ENCODE measurements at places on chromosomes 2 and 18.

GRCh38 chr2:20061476-20061875 lies 10.0 kb upstream of the LAPTM4A start:
- DNase-seq: no peak

DNA sequence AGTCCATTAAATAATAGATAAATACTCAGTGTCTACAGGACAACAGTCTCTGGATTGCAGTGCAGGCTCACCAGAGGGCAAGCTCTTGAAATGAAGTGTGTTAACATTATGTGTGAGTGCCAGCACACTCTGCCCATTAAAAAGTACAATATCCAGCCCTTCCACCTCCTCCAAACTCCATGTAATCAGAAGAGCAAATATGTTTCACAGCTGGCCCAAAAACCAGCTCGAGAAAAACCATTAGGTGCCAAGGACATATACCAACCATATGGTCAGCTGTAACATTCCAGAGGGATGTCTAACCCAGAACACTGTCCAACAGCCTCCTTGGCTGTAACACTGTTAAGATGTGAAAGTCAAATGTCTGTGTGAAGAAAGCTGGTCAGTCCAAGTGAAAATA lies 112.2 kb downstream of the ZNF385B start:
- DNase-seq: no peak

- DNase-seq: peak; percentile 59
Measured at GRCh38 chr18:57051657-57052044, 95.2 kb upstream of the BOD1L2 start.

DNA sequence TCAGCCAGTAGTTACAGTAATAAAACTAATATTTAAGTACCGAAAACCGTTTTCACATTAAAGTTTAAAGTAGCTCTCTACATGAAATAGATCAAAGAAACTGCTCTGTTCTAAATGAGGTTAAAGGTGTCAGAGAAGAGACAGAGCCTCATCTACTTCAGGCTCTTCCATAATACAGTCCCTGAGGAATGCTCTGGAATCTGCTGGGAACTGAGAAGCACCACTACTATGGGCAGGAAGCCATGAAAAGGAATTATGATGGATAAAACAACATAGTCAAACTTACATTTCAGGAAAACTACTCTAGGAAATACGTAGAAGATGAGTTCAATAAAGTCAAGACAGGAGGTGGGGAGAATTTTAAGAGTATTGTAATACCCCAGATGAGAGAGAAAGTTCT lies 60.0 kb downstream of the ROCK1 start:
- DNase-seq: no peak

- DNase-seq: no peak
Measured at GRCh38 chr2:239959059-239959971, 65.8 kb downstream of the NDUFA10 start.

GRCh38 chr2:101387151-101387834 lies at the start of gene CREG2:
Gene CREG2 (minus strand): TSS chr2:101387503. CDS start chr2:101387457, 46 bp downstream.
- DNase-seq: peak; percentile 86

DNA sequence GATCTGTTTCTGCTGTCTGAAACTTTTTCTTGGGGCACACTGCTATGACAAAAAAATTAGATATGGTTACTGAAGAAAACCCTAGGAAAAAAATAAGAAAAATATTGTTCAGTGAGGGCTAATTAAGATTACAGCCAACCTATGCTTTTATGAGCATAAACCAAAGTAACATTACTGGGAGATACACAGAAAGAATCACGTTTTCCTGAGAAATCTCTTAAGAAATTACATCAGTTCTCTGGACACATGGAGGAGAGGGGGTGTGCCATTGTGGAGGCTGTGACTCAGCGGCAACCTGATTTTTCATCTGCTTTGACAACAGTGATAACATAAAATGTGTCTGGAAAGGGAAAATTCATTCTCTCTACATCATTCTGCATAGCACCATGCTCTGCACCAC lies 13.4 kb upstream of the NMI start:
- no peak for DNase-seq

DNA sequence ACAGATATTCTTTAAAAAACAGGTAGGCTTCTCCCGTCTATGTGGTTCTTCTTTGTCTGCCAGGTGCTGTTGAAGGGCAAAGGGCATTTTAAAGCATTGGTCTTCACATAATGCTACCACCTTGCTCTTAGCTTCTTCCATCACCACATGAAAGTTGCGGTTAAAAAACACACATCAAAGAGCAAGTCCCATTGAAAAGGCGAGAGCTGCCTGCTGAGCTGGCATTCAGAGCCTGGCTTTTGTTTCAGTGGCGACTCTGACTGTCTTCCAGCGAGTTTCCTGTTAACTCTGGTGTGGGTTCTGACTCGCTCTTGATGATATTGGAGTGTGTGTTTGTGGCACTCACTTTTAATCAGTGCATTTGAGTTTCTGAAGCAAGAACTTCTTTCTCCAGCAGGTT lies 624.9 kb upstream of the FANCL start:
- DNase-seq: no peak

DNA sequence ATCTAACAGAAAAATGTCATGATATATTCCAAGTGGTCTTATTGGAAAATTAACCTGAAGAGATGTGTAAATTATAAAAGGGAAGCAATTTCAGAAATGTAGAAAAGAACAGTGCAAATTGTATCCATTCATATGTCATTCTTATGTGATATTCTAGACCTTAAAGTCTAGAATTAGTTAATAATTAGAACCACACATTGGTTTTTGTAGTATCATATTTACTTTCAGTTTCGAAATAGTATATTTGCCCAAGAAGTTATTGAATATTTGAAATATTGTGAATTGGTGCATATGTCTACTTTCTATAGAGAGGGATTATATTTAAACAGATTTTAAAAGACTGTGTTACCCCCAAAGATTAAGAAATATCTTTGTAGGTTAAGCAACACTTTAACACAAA lies 1348.6 kb upstream of the ACVR2A start:
- DNase-seq: no peak

DNA sequence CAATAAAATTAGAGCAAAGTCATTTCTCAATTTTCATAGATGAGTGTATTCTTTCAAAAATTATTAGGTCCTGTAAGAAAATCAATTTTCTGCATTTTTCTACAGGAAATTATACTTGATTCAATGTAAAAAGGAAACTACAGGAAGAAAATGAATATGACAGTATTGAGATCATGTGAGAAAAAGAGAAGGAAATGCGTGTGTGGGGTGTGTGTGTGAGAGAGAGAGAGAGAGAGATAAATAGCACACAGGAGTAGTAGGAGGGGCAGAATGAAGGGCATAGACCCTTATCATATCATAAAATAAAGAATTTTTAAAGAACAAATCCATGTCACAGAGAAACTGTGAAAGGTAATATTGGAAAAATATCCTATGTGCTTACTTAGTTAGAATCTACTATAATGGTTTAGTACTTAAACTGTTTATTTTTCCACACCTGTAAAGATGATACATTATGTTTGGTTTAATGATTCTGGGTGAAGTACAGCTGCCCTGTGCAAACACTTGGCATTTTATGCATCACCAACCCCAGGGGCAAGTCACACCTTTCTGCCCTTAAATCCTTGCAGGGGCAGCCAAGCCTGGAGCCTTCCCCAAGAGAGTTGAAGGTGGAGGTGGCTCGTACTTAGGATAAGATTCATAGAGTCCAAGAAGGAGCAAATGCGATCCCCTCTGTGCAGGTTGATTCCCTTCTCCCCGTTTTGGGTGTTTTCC lies 276.4 kb downstream of the TGIF1 start:
- no peak for DNase-seq

GRCh38 chr2:9952286-9952737 lies 819 bp downstream of the GRHL1 start:
- no peak for DNase-seq

DNA sequence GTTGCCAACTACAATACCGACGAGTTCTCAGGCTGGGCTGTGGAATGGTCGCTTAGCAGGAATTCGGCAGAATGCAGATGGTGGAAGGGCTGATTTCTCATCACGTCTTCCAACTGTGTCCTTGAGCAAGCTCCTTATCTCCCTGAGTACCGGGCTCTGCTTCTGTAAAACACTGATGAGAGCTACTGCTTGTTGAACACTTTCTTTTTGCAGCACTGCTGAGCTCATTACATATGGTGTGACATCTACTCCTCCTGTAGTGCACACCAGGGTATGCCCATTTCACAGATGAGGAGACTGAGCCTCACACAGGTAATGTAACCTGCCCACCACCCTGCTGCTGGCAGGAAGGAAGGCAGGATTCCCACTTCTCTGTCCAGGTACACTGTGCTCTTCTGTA lies 8.3 kb downstream of the IL1R2 start:
- no peak for DNase-seq

GRCh38 chr2:160256507-160256906 lies 56.4 kb upstream of the ITGB6 start:
- no peak for DNase-seq

DNA sequence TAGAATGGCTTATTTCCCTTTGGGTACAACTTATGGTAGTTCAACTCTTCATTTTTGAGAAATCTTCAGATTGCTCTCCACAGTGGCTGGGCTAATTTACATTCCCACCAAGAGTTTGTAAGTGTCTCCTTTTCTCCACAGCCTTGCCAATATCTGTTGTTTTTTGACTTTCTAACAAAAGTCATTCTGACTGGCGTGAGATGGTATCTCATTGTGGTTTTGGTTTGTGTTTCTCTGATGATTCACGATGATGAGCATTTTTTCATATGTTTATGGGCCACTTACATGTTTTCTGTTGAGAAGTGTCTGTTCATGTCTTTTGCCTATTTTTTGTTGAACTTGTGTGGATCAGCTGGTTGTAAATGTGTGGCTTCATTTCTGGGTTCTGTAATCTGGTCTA lies 871.0 kb downstream of the EPHA4 start:
- no peak for DNase-seq

GRCh38 chr2:211837706-211838105 lies 700.9 kb downstream of the ERBB4 start:
- DNase-seq: no peak

GRCh38 chr18:48872234-48873145 lies 78.3 kb downstream of the SMAD7 start:
- no peak for DNase-seq

- no peak for DNase-seq
Measured at GRCh38 chr2:38627391-38627790, 24.7 kb upstream of the HNRNPLL start.

DNA sequence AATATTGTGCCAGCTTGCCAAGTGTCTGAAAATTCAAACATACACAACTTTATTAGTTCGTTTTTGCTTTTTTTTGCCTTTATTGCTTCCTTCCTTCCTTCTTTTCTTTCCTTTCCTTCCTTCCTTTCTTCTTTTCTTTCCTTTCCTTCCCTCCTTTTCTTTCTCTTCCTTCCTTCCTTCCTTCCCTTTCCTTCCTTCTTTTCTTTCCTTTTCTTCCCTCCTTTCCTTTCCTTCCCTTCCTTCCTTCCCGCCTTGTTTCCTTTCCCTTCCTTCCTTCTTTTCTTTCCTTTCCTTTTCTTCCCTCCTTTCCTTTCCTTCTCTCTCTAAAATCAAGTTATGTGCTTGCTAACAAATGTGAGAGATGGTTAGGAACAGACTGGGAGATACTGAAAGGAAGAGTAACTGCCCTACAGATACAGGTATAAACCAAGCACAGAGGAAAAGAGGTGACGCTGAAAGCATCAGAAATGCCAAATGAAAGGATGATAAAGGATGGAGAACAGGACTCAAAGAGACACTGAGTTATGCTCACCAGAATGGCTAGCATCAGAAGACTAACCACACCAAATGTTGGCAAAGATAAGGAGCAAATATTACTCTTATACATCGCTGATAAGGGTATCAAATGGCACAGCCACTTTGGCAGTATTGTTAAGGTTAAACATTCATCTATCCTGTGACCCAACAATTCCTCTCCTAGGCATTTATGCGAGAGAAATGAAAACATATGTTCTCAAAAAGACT lies 151.6 kb downstream of the MREG start:
- DNase-seq: no peak

DNA sequence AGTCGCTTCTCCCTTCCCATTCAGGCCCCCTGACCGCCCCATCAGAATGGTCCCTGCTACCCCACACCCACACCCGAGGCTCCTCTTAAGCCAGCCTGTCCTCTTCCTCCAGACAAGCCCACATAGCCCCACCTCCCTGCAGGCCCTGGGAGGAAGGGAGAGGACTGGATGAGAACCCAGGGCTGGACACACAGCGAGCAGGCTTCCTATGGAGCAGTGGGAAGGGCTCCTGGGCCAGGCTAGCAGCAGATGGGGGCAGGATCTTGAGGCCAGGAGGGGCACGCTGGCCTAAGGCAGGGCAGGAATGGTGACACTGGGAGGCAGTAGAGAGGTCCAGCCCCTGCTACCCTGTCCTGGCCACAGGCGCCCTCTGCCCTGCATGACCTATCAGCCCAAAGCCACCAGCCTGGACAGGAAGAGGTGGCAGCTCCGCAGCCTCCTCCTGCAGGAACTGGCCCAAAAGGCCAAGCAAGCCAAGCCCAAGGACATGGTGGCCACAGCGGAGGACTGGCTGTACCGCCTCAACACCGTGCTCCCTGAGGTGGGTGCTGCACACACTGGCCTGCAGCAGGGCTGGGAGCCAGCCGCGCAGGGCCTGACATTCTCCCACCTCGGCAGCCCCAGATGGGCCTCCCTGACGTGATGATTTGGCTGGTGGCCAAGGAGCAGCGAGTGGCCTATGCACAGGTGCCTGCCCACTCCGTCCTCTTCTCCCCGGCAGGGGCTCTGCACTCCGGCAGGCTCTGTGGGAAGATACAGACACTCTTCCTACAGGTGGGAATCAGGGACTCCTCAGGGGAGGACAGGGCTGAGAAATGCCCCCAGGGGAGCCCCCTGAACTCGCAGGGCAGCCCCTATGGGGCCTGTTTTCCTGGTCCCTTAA lies 43.3 kb downstream of the FER1L5 start:
- no peak for DNase-seq

DNA sequence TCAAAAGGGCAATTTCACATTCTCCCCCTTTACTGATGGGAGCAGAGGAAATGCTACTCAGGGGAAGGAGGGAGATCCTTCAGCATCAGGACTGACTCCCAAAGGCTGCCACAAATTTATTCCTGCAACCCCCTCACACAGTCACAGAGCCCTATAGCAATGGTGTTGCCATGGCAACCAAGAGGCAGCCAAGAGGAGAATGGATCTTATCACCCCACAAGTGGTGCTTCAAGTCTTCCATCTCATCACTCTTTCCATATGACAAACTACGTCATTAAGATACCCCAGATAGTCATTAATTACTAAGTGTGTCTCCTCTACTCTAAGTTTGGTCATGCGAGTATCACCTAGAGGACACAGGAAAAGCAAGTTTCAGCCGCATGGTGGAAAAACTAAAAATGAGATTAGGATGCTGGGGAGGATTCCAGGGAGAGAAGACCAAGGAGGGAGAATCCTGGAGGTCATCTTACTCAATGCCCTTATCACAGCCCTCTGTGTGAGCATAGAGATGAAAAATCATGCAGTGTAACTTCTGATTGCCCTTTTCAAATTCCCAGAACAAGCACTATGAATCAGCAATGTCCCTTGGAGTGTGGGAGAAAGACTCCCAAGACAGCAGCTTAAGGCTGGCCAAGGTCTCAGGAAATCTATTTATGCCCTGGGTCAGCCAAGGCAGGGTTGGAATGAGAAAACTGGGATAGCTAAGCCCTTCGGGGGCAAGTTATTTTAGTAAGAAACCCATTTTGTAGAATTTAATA lies 885.7 kb upstream of the KLHL29 start:
- no peak for DNase-seq

GRCh38 chr2:216909541-216910210 lies 49.8 kb upstream of the TNP1 start:
- DNase-seq: no peak

GRCh38 chr2:108593547-108594098 lies 59.4 kb downstream of the LIMS1 start:
- no peak for DNase-seq

GRCh38 chr2:169714699-169715098 lies 18.9 kb upstream of the KLHL23 start:
- no peak for DNase-seq

Measured in Calu3 (cell line).